ENCODE measurements at places on chromosomes 6 and 20.

DNA sequence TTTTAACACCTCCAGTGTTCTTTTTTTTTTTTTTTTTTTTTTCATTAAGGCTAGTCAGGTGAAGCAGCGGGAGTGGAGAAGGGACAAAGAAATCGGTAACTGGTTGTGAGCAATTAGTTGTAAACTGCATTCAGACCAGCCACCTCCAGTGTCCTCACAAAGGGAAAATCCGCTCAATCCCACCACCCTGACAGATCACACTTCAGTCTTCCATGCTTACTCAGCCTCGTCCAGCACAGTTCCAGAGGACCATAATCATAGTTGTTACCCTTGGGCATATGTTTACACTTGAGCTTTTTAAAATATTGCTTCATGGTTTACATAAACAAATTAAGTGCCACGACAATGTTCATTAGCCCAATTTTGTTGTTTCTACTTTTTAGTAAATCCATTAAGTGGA, 10.2 kb downstream of the DYNLRB1 start:
- no peak for DNase-seq

GRCh38 chr20:37418591-37419109, 72.7 kb downstream of the SRC start:
- DNase-seq: no peak

DNA sequence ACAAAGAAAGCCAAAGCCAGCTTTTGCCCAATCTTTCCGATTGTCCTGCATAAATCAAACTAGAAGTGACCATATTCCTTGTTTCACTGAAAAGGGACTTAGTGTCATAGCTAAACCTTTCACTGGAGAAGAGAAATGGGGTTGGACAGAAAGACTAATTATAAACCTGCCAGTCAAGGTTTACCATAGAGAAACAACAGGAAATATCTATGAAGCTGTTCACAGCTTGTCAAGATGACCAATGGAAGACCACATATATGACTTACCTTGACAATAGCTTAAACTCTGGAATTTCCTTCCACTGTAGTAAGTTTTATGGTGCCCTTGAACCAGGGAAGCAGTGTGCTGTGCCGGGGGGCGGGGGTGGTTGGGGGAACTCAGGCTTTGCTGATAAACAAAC, 107.7 kb upstream of the PHACTR1 start:
- no peak for DNase-seq

DNA sequence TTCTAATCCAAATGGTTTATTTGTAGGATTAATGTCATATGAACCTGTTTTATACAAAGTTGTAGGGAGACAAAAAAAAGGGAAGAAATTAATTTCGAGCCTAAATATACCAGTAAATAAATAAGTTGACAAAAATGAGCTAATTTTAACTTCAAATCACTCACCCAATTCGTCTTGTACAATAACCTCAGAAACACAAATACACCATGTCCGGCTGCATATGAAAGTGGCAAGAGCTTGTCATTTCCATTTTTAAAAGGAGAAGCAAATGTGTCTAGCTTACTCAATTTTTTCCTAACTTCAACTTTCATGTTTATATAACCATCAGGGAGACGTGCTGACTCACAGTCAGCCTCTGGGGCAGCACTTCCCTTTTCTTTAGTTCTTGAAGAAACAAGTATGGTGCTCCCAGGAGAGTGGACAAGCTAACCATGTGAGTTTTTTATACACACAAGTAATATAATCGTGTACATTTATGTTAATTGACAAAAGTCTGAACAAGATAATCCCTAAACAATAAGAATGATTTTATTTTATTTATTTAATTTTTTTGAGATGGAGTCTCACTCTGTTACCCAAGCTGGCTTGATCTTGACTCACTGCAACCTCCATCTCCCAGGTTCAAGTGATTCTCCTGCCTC, 55.5 kb upstream of the SGK1 start:
- DNase-seq: peak; percentile 58

Measured in putamen (tissue), 1 donor.